Ascending aorta (tissue), 2 donors: ENCODE measurements at places on chromosomes 2 and 18. TPM values are rescaled to one million over a fixed set of nuclear protein-coding genes. Genes with fewer than 3 reads are reported as not detected.

Gene CD8B2
- not detected for total RNA-seq

Gene CCDC68
- total RNA-seq = 15.8 TPM

- no peak overlapping the region for H3K4me3 ChIP-seq
- H3K4me1 ChIP-seq = no peaks in the 10 kb centered on the region
- no peak for DNase-seq
- no peaks in the 10 kb centered on the region for H3K36me3 ChIP-seq
Observed at GRCh38 chr18:35890323-35890722, 82.2 kb upstream of the RMP24 start.

Gene MYOM1
- total RNA-seq = 7.8 TPM

DNA sequence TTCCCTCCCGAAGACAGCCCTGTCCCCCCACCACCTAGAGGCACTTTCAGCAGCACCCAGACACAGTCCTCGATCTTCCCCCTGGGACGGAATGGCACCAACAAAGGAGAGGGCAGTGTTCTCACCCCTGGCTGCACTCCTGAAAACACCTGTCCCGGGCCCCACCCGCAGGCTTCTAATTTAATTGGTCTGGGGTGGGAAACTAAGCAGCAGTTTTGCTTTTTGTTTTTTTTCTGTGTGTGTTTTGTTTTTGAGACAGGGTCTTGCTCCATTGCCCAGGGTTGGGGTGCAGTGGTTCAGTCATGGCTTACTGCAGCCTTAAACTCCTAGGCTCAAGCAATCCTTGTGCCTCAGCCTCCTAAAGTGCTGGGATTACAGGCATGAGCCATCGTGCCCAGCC lies 38.4 kb upstream of the REL start:
- H3K4me3 ChIP-seq = no peak overlapping the region
- H3K36me3 ChIP-seq = no peaks in the 10 kb centered on the region
- no peak overlapping the region for H3K27ac ChIP-seq
- H3K27me3 ChIP-seq = no peaks in the 10 kb centered on the region

- peaks cover 14% of the 10 kb centered on the region for H3K4me1 ChIP-seq
- H3K36me3 ChIP-seq = peaks cover 93% of the 10 kb centered on the region
- H3K4me3 ChIP-seq = no peak overlapping the region
- peak overlapping the region; percentile 20 for H3K27ac ChIP-seq
- DNase-seq = no peak
Observed at GRCh38 chr2:54629914-54630857, 93.3 kb upstream of the EML6 start.
